SJSA1 (cell line): ENCODE measurements at places on chromosomes 12 and 14. TPM values are rescaled to one million over a fixed set of nuclear protein-coding genes. Genes with fewer than 3 reads are reported as not detected.
A peak's percentile ranks its signal among the peaks of the same experiment; 100 is the strongest.

Gene DPF3
- 0.53 and 2.1 TPM in 2 replicates for total RNA-seq

Gene KLRC2
- not detected in 2 replicates for total RNA-seq

Gene NPAS3
- 0.26 TPM in 1 of 2 replicates, not detected in the other for total RNA-seq

Gene FAM186B
- 0.06 and 0.18 TPM in 2 replicates for total RNA-seq

Gene KLHL33
- total RNA-seq, result not detected in 2 replicates

Gene FSCB
- total RNA-seq, result not detected in 2 replicates

Gene AMN
- not detected in 2 replicates for total RNA-seq

Gene RDH12
- not detected in 2 replicates for total RNA-seq

Gene ENDOU
- total RNA-seq, result not detected in 2 replicates

Gene LHX5
- not detected in 2 replicates for total RNA-seq

Gene AKAP6
- 3.8 and 4.1 TPM in 2 replicates for total RNA-seq

Gene SPPL3
- total RNA-seq, result 3.8 and 4.5 TPM in 2 replicates

Gene CLEC14A
- total RNA-seq, result not detected in 2 replicates

Gene SPTB
- total RNA-seq, result 1.1 and 2.0 TPM in 2 replicates

DNA sequence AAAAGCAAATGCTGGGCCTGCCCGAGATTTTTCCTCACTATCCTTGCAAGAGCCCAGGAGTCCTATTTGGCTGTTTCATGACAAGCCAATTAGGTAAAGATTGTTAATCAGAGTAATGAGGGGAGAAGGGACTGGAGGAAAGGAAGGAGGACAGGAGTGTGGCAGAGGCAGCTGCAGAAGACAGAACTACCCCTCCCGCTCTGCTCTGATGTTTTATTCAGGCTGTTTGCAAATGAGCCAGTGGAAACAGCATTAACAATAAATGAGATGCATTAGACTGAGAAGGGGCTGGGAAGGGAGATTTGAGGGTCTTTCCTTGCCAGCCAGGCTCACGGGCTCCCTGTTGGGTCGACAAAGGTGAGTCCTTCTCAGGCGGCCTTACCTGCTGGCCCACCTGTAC lies 421.0 kb upstream of the CCDC196 start:
- DNase-seq, result no peak
- H3K36me3 ChIP-seq, result no peaks in the 10 kb centered on the region
- no peaks in the 10 kb centered on the region for H3K27me3 ChIP-seq
- H3K4me3 ChIP-seq, result no peak overlapping the region

- H3K27me3 ChIP-seq, result no peaks in the 10 kb centered on the region
- H3K4me1 ChIP-seq, result no peaks in the 10 kb centered on the region
- H3K4me3 ChIP-seq, result no peak overlapping the region
- no peak overlapping the region for H3K27ac ChIP-seq
These were observed 37.5 kb downstream of the GNG2 start for GRCh38 chr14:51897791-51898355.

DNA sequence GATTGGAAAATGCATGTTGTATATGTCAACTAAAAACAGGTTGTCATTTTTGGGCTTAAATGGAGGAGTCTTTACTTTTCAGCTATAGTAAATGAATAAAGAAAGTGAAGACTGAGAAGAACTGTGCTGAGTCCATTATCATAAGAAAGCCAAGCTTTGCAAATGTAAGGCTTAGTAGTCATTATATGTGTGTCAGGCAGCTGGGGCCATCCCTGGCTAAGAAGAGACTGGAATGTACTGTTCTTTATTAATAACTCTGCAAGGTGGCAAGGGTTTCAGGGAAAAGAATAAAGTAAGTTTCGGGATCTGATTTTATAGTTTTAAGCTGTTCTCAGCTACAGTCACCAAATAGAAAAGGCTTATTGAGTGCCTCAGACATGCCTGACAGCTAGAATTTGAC lies 48.7 kb downstream of the SRGAP1 start:
- H3K4me3 ChIP-seq, result no peak overlapping the region
- H3K4me1 ChIP-seq, result peaks cover 16% of the 10 kb centered on the region
- DNase-seq, result no peak
- H3K27ac ChIP-seq, result no peak overlapping the region
- no peaks in the 10 kb centered on the region for H3K36me3 ChIP-seq

DNA sequence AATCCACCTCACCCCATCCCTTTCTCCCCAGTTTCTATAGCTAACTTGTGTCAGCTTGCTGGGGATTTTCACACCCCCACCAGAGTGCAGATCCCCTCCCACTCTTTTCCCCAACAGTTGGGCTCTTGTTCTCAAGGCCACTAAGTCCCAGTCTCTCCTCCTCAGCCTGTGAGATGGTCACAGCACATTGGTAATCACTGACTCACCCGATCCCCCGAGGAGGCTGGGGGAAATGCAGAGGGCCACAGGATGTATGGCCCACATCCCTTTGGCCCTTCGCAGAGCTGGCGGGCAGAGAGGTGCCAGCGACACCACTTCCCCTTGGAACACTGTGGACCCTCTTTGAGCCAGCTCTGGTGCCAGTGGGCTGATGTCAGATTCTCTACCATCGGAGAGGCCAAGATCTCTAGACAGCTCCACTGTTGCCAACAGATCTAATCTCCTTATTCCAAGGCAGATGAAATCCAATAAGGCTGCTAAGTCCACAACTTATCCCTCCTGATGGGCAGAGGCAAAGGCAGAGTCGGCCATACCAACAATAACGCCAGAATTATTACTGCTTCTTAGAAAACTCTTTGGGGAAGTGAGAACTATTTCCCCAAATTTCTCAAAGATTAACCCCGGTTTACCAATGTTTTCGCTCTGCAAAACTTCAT lies 1.6 kb downstream of the FMNL3 start:
- H3K27me3 ChIP-seq, result no peaks in the 10 kb centered on the region
- H3K27ac ChIP-seq, result peak overlapping the region; percentile 65
- H3K4me1 ChIP-seq, result peaks cover 51% of the 10 kb centered on the region

GRCh38 chr12:63064080-63064479 lies 86.9 kb downstream of the AVPR1A start:
- no peak overlapping the region for H3K4me3 ChIP-seq
- H3K4me1 ChIP-seq, result peaks cover 19% of the 10 kb centered on the region
- no peaks in the 10 kb centered on the region for H3K27me3 ChIP-seq
- DNase-seq, result no peak

- H3K27me3 ChIP-seq, result no peaks in the 10 kb centered on the region
- H3K27ac ChIP-seq, result no peak overlapping the region
- H3K4me1 ChIP-seq, result peaks cover 60% of the 10 kb centered on the region
- peaks cover 31% of the 10 kb centered on the region for H3K36me3 ChIP-seq
- no peak overlapping the region for H3K4me3 ChIP-seq
These were observed 10.2 kb downstream of the TRMT61A start for GRCh38 chr14:103539056-103539825.

DNA sequence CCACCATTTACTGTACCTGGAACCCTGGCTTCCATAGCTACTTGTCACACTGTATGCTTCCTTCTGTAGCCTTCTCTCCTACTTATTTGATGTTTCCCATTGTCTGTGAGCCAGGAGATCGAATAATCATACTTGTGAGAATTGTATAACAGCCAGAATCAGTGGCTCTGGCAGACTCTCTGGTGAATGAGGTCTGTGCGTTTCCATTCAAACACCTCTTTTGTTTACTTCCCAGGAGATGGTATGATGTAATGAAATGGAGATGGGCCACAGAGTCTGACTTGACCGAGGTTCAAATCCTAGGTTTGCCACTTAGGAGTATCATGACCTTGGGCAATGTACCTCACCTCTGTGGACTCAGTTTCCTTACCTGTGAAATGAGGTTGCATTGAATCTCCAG lies 35.7 kb upstream of the CLMN start:
- no peak overlapping the region for H3K27ac ChIP-seq
- H3K4me3 ChIP-seq, result no peak overlapping the region
- DNase-seq, result no peak
- H3K4me1 ChIP-seq, result no peaks in the 10 kb centered on the region
- no peaks in the 10 kb centered on the region for H3K27me3 ChIP-seq

DNA sequence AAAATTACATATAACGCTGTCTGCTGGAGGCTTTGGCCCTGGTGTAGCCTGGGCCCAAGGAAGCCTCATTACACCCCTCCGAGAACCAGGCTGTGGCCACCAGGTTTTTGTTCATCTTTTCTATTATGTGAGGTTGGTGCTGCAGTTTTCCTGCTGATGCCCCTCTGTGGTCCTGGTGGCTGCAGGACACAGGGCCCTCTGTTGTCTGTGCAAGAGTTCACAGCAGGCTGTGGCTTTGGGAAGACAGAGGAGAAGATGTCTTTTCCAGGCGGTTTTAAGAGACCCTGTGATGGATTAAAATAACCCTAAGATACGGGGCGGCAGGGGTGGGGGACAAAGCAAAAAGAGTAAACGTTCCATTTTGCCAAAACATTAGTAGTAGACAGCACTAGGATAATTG lies 121.5 kb downstream of the ADGRD1 start:
- DNase-seq, result peak; percentile 8
- H3K4me3 ChIP-seq, result no peak overlapping the region
- no peak overlapping the region for H3K27ac ChIP-seq
- peaks cover 7% of the 10 kb centered on the region; the same call in 1 of the 2 replicates for H3K4me1 ChIP-seq
- H3K27me3 ChIP-seq, result no peaks in the 10 kb centered on the region
- H3K36me3 ChIP-seq, result no peaks in the 10 kb centered on the region

DNA sequence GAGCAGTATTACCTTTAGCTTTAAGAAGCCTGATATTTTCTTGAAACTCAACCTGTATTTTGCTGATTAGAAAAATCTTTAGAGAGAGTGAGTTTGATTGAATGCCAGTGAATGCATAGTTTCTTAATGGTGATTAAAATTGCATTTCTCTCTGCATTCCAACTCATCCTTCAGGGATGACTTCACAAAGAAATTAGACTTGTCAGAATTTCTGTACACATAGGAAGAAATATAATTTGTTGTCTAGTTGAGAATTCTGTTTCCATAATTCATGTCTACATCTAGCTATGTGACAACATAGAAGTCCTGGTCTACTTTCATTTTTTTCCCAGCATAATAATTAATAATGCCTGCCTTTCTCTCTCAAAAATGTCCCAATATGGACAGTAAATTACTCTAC lies 136.6 kb downstream of the OTOGL start:
- no peaks in the 10 kb centered on the region for H3K36me3 ChIP-seq
- DNase-seq, result no peak
- H3K4me3 ChIP-seq, result no peak overlapping the region
- no peaks in the 10 kb centered on the region for H3K27me3 ChIP-seq
- H3K4me1 ChIP-seq, result no peaks in the 10 kb centered on the region

- no peaks in the 10 kb centered on the region for H3K36me3 ChIP-seq
- H3K4me1 ChIP-seq, result no peaks in the 10 kb centered on the region
- H3K27me3 ChIP-seq, result no peaks in the 10 kb centered on the region
These were observed 20.3 kb upstream of the TMTC1 start for GRCh38 chr12:29804019-29804418.

DNA sequence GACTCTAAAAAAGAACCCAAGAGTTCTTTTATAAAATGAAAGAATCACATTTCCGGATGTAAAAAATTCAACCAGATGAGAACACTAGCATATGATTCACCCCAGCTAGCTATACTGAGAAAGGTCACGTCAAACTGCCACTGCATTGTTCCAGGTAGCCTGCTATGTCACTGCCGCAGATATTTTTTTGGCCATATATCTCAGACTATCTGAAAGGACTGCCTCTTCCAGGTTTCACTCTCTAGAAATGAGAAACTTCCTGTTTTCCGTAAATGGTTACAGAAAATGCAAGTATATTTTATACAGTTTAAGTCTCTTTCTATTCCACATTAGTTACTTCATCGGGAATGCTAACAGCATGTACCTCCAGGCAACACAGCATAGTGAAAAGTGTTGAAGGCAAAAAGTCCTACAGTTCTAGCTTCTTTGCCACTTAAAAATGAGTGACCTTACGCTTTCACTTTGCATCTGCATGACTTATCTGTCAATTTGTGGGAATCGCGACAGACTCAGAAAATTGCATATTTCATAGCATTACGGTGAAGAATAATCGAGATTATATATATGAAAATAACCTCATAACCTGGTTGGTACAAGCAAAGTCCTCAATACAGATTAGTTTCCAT lies 105.2 kb downstream of the MED13L start:
- H3K4me3 ChIP-seq, result no peak overlapping the region
- H3K27ac ChIP-seq, result no peak overlapping the region
- peaks cover 14% of the 10 kb centered on the region for H3K4me1 ChIP-seq
- no peaks in the 10 kb centered on the region for H3K36me3 ChIP-seq
- H3K27me3 ChIP-seq, result no peaks in the 10 kb centered on the region

GRCh38 chr12:65334521-65334920 lies 56.0 kb downstream of the MSRB3 start:
- no peak overlapping the region for H3K4me3 ChIP-seq
- peak overlapping the region; percentile 64; the same call in 1 of the 2 replicates for H3K27ac ChIP-seq
- H3K4me1 ChIP-seq, result peaks cover 33% of the 10 kb centered on the region
- no peaks in the 10 kb centered on the region for H3K27me3 ChIP-seq
- DNase-seq, result no peak

- H3K27me3 ChIP-seq, result no peaks in the 10 kb centered on the region
- H3K27ac ChIP-seq, result no peak overlapping the region
- no peaks in the 10 kb centered on the region for H3K36me3 ChIP-seq
These were observed 239.5 kb upstream of the DCN start for GRCh38 chr12:91422127-91422526.

DNA sequence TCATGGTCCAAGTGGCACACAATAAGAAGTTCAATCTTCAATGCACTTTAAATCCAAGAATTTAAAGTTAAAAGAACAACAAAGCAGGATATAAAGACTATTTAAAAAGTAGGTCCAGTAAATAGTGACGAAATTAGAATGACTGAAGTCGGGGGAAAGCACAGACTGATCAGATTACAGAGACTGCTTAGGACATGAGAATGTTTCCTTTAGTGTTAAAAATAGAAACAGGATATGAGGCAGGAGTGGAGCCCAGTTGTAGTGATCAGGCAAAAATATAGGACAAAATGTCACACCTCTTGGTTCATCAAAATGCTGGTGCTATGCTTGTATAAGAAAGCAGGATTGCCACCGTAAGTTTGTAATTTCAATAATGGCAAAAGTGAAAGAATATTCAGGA lies 52.2 kb upstream of the CD163 start:
- H3K27me3 ChIP-seq, result no peaks in the 10 kb centered on the region
- no peak overlapping the region for H3K4me3 ChIP-seq
- DNase-seq, result no peak
- 0 out of 2 replicates have a peak, but pooled peaks cover 3% of the 10 kb centered on the region for H3K4me1 ChIP-seq
- H3K27ac ChIP-seq, result peak overlapping the region; percentile 25

DNA sequence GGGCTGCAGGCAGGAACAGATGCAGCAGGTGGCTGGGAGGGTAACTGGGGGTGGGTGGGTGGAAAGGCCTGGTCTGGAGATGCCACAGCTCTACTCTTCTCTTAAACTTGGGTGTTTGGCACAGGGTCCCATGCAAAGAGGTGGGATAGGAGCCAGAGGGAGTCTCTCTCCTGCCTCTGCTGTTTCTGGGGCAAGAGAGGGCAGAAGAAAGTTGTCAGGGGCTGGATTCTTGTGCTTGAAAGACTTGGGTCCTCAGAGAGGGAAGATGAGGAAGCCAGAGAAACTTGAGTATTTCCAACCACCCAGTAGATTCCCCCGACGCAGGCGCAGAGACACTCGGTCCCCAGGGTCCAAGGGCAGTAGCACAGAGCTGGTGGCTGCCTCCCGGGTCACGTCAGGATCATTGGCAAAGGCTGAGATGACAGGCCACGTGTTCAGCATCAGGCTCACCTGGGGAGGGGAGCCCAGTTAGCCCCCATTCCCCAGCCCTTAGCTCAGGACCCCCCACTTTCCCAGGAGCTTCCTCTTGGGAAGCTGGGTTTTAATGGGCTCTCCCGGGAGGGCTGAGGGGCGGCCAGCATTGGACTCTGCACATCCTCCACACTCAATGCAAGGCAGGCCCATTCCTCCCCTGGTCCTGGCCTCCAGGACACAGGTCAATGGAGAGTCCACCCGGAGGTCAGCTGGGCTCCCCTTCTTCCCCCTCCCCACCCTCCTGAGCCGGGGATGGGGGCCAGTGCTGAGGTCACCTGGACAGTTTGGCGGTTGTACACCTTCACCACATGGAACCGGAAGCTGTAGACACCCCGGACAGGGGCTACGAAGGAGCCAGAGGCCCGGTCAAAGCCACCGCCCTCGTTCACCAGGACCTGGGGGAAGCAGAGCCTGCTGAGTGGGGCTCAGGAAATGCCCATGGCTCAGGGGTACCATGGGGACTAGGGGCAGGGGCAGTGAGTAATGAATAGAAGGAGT lies 1.6 kb downstream of the CBLN3 start:
- no peak for DNase-seq
- H3K27ac ChIP-seq, result no peak overlapping the region
- no peak overlapping the region for H3K4me3 ChIP-seq
- peaks cover 34% of the 10 kb centered on the region for H3K4me1 ChIP-seq
- no peaks in the 10 kb centered on the region for H3K27me3 ChIP-seq
